Right renal cortex interstitium (tissue), 3 donors: ENCODE measurements at places on chromosomes 11 and 22. TPM values are rescaled to one million over a fixed set of nuclear protein-coding genes. Genes with fewer than 3 reads are reported as not detected.
A peak's percentile ranks its signal among the peaks of the same experiment; 100 is the strongest.

- no peak for DNase-seq
Measured at GRCh38 chr11:73797457-73797856, 9.8 kb downstream of the MRPL48 start.

DNA sequence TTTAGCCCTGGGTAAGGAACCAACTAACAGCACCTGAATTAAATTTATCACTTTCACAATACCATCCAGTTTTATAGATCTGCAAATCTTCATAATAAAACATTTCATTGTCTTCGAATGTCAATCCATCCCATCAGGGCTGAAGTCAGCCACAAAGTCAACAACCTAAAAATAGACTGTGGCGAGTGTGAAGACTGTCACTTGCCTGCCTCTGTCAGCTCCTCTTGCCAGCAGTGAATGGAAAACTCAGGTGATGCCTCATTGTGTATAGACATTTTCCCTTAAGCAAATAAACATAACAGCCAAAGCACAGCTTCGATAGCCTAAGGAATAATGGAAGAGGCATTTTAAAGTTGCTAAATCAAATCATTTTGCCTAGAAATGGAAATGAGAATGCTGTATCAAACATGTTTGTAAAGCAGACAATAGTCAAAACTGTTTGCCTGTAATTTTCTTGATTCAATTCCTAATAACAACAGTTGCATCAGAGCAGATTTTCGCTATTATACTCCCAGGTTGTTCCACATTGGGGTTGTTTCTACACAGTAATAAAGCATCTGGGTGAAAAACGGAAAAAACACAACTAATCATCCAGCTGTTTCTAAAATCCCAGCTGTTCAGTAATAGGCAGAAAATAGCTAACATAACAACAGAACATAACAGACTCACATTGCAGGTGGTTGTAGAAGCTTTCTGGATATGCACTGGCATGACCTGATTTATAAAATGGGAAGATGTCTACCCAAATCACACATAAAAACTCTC is 15.7 kb downstream of the KCNA4 start:
- no peak for DNase-seq

DNA sequence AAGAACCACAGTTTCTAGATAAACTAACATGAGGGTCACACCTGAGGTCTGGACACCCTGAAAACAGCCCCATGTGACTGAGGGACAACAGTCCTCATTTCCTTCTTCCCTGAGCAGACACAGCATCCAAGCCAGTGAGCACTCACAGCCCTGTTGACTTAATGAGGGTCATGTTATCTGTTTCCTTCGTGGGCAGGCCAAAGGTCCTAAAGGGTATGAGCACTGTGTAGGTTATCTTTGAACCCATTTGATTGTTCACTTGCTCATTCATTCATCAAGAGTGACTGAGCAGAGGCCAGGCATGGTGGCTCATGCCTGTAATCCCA is 170.7 kb upstream of the B3GAT1 start:
- no peak for DNase-seq

Gene VWA5A
- 15.8 TPM for polyA plus RNA-seq

- peak; percentile 96 for DNase-seq
Measured at GRCh38 chr22:41091132-41092022, 1.0 kb upstream of the EP300 start.

- no peak for DNase-seq
Measured at GRCh38 chr11:98800696-98801095, 220.1 kb upstream of the CNTN5 start.

- DNase-seq, result no peak
Measured at GRCh38 chr11:13013054-13013488, 4.0 kb downstream of the RASSF10 start.

- no peak for DNase-seq
Measured at GRCh38 chr11:73293356-73293936, 14.6 kb upstream of the ARHGEF17 start.

GRCh38 chr22:46108564-46109473 is 41.5 kb upstream of the PPARA start:
- DNase-seq, result no peak

DNA sequence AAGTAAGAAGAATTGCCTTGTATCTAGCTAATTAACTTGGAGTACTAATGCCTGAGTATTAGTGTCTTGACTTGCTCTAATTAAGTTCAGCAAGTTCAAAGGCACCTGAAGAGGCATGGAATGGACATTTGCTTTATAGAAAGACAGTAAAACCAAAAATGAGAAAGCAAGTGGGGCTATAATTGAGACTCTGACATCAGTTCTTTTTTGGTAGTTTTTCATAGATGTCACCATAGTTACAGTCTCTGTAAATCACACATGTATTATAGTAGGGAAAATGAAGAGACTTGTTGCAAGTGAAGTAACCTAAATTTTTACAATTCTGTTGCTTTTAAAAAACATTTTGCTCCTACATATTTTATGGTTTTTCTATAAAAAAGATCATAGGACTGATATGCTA is 178.0 kb downstream of the HIPK3 start:
- DNase-seq, result no peak

Gene SCUBE2
- polyA plus RNA-seq, result 5.2 TPM

GRCh38 chr22:28032861-28033260 is 113.8 kb upstream of the PITPNB start:
- no peak for DNase-seq

Gene USP2
- polyA plus RNA-seq, result 8.7 TPM

Gene CCDC73
- polyA plus RNA-seq, result 0.19 TPM

DNA sequence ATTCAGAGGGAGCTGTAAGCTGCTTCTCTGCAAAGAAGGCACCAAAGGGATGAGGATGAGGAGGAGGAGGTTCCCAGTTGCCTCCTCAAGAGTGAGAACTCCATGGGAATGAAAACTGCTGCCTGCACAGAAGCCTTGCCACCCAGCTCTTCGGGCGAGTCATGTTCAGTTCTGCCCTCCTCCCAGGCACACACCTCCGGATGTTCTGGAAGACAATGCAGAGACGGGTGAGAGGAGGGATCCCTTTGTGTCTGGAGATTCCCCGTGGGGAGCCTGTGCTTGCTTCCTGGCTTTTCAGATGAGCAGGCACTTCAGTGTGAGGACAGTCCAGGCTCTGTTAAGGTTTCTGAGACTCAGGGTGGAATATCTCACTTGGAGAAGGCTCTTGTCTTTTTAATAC is 295.6 kb downstream of the DDX10 start:
- DNase-seq, result no peak

GRCh38 chr22:21025266-21025665 is 7.1 kb downstream of the SLC7A4 start:
- no peak for DNase-seq

DNA sequence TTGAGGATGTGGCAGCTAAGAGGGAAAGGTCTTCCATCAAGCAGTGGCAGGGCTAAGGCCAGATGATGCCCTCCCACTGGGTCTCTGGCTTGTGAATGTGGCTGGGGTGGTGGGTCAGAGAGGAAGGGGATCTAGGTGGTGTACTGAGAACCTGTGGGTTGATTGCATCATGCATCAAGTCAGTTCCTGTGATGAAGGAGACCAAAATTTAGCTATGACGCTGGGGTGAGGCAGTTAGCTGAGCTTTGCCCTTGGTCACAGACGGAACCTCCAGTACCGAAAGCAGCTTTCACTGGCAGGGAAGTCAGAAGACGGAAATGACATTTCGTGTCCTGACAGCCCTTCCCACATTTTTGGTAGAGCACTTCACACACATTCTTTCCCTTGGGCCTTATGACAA is 20.7 kb downstream of the ATG16L2 start:
- no peak for DNase-seq

DNA sequence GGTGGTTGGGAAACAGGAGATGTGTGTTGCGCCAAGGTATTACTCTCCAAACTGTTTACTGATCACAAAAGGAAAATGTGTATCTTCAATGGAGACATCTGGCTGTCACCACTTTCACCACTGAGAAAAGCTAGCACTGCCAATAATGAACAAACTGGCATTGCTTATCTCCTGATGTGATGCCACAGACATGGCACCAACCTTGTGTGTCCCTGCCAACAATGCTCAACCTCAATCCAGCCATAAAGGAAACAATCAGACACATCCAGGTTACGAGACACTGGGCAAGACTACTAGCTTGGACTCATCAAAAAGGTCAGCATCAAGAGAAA is 28.1 kb downstream of the GNB1L start:
- DNase-seq, result no peak

DNA sequence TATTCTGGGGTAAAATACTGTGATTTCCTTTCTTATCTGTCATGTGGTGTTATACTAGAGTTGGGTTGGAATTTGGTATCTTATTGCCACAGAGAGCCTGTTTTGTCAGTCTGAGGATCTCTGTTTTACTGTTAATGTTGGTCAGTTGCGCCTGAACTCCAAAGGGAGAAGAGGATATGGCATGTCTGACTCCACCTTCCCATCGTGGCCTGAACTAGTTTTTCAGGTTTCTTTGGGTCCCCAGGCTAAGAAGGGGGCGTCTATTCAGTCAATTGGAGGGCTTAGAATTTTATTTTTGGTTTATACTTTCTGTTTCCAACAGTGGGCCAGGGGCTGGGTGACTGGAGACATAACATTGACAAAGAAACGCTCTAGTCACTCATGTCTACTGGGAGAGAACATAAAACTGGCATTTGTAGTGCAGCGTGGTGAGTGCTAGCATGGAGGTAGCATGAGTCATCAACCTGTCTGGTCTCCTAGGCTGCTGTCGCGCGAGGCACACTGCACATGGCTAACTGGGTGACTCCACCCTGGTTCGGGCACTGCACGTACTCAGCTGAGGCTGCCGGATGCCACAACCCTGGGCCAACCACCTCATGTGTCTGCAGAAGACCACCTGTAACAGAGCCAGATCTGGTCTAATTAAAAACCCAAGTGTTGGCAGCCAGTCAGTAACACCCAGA is 120.1 kb upstream of the OR9Q1 start:
- no peak for DNase-seq

DNA sequence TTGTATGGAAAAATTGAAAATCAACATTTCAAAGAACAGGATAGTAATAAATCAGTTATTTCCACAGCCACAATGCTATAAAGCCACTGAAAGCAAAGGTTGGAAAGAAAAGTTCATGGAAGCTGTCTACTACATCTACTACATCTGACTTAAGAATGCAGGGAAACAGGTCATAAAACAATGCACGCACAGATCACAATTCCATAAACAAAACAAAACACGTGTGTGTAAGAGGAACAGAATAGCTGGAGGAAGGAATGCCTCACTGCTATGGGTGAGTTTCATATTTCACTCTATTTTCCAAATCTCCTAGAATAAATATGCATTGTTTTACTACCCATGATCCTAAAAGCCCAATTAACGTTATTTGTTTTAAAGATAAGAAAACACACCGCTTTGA is 66.3 kb downstream of the NCAPD3 start:
- DNase-seq, result no peak

DNA sequence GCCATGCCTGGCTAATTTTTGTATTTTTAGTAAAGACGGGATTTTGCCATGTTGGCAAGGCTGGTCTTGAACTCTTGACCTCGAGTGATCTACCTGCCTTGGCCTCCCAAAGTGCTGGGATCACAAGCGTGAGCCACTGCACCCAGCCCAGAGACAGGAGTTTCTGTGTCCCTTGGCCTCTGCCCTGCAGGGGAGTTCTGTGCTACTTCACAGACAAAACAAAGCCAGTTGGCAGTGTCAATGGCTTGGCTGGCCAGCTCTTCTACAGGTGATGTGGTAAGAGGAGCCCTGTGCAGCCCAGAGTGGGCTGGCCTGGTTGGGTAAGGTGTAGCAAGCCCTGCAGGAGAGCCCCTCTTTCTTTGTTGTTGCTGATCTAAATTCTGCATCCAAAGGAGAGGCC is 60.5 kb upstream of the SHISAL1 start:
- no peak for DNase-seq

DNA sequence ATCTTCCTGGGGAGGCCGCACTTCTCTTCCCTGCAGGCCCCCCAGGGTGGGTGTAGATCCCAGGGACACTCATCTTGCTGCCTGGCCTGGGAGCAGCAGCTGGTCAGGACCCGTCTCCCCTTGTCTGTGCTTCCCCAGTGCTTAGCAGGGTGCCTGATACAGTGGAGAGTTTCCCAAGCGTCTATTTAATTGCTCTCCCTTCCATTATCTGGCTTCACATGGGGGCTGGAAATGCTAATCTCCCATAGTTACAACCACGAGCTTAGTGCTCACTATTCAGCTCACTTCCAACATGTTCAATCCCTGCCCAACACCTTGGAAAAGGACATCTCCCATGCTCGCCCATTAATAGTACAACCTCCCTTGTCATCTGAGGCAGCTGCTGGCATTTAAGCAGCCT is 100.5 kb downstream of the DSCAML1 start:
- no peak for DNase-seq

DNA sequence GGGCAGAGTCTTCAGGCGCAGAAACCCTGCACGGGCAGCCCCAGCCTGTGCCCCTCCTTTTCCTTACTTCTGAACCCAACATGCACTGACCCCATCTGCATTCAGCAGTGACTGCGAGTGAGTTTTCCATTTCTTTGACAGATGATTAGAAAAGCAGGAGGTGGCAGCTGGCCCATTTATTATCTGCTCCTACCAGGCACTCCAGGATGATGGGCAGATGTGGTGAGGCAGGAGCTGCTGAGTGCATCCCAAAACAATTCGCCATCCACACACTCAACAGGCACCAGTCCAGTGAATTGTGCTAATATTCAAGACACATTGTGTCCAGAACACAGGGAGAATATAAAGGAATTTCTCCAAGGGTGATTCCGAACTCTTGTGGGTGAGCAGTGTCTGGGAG is 208.5 kb downstream of the TENM4 start:
- no peak for DNase-seq

GRCh38 chr22:38953577-38954413 is 3.6 kb upstream of the APOBEC3A start:
- no peak for DNase-seq

Gene CATSPERZ
- not detected for polyA plus RNA-seq

Gene RAC2
- 6.9 TPM for polyA plus RNA-seq

Gene MMP27
- polyA plus RNA-seq, result not detected

- DNase-seq, result no peak
Measured at GRCh38 chr11:17162376-17162775, 45.4 kb downstream of the PIK3C2A start.
